ENCODE measurements at places on chromosomes 13 and 19. TPM values are rescaled to one million over a fixed set of nuclear protein-coding genes. Genes with fewer than 3 reads are reported as not detected.

The TNFSF11 gene
- 0.11 TPM for total RNA-seq

The SPART gene
- total RNA-seq: 27.9 TPM

The C13orf42 gene
- total RNA-seq: not detected

The IQCN gene
- total RNA-seq: 1.3 TPM

The RETN gene
- not detected for total RNA-seq

The CCL25 gene
- total RNA-seq: not detected

The ZNF181 gene
- total RNA-seq: 2.4 TPM

The ZNF442 gene
- total RNA-seq: 0.56 TPM

The FOXO1 gene
- 32.0 TPM for total RNA-seq

The KIR2DL4 gene
- not detected for total RNA-seq

The IFNL1 gene
- not detected for total RNA-seq

The TSSK6 gene
- total RNA-seq: 4.5 TPM

The SMIM24 gene
- not detected for total RNA-seq

The PSG1 gene
- 0.58 TPM for total RNA-seq

The ZNF66 gene
- total RNA-seq: 11.3 TPM

The PRR22 gene
- total RNA-seq: 4.6 TPM

The CYP2F1 gene
- total RNA-seq: not detected

The LENG9 gene
- 4.4 TPM for total RNA-seq

The ALG5 gene
- total RNA-seq: 30.1 TPM

The PPM1N gene
- 4.3 TPM for total RNA-seq

The ZNF625 gene
- total RNA-seq: 2.2 TPM

Measured in activated T-helper 17 cell treated with anti-CD3 and anti-CD28 coated beads, Interleukin-2, amount 50 U/mL, for 72 hours (primary cell).